ENCODE measurements at places on chromosomes 5 and 9. TPM values are rescaled to one million over a fixed set of nuclear protein-coding genes. Genes with fewer than 3 reads are reported as not detected.

DNA sequence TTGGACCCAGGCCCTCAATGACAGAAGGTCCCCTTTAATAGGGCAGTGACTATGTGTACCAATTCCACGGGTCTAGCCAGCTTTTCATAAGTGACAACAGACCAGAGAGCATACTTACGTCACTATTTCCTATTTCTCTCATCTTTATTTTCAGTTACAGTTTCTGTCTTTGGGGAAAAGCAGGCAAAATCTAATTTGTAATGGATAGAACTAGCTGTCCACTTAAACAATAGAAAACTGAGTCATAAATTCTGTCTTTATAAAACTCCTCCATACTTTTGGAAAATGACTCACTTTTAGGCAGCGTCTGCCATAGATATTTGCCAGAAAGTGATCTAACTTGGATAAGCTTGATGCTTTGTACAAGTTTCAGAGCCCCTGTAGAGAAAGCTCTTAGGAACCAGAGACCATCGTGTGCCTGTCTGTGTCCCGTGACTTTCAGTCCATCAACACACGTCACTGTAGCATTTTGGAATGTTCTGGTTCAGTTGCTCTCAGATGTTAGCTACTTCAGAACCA, 101.9 kb downstream of the F2RL2 start:
- DNase-seq: no peak

DNA sequence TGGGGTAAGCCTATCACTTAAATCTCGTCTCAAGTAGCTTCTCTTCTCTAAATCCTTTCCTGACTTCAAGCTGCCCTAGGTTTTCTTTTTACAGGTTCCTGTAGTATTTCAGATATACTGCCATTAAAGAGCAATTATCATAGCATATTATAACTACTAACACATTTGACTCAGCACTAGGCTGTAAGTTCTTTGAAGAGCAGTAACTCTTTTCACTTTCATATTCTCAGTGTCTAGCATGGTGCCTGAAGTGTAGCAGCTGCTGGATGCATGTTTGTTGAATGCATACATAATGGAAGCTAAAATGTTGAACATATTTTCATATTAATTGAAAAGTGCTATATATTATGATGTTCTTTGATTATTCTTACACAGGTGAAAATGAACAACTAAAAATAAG, 22.5 kb downstream of the CCDC152 start:
- no peak for DNase-seq

DNA sequence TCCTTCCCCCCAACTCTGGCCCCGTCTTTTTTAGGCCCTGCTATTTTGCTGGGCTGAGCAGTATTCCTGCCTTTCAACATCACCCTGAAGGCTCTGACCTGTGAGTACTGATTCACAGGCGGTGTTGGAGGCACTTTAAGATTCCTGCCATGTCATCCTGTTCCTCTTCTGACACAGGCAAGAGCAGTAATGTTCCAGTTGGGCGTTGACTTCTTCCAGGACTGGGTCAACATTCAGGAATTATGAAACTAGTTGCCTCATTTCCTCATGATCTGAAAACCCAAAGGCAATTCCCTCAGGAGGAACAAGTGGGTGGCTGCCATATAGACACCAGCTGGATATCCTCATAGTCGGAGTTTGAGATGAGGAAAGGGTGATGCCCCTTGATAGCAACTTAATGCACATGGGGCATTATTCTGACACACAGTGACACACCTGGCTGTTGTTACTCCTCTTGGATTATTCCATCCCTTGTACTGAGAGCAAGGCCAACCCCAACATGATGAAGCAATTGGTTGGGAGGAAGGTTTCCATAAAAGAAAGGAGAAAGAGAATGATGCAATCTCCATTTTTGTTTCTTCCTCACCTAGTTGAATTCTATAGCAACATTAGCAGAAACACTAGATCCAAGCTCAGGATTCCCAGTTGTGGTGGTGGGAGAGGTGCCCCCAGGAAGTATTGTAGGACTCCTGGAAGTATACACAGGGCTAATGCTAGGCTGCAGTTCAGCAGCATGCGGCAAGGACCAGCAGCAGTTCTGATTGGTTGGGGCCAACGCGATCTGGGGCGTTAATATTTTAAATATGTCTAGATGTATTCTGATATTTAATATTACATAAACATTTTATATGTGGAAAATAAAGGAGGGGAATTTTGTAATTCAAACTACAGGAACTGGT, 19.6 kb upstream of the GLRX start:
- DNase-seq: no peak

- no peak for DNase-seq
These were observed 394.0 kb downstream of the CETN3 start for GRCh38 chr5:90015584-90016018.

DNA sequence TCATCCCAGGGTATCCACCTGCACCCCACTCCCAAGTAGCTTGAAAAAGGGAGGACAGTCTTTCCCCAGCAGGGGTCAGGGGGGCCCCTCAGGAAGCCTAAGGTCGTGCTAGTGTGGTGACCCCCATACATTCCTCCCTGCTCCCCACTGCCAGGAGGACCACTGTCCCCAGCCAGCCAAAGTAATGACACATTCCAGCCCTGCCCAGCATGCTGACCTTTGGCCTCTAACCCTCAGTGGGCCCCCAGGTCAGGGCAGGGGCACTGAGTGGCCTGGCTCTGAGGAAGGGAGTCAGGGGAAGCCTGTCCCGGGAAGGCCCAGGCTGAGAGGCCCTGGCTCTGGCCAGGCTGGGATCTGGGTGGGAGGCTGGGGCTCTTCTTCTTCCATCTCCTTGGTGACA, 8.8 kb downstream of the CPLX2 start:
- no peak for DNase-seq

DNA sequence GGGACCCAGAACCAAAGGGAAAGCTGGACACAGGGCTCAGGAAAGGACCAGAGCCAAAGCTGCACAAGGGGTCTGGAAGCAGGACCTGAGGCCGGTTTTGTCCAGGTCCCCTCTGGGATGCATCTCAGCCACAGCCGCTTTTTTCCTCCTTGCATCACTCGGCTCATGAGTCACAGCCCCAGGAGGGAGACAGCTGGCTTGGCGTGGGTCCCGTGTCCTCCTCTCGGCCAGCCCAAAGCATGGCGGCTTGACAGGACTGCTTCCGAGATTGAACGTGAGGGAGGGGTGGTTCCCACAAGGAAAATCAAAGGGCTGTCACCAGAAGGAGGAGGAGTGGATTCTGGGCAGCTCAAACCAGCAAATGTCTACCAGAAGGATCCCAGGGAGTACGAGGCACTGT, 56.7 kb upstream of the CPLX2 start:
- DNase-seq: no peak

- no peak for DNase-seq
These were observed 16.6 kb downstream of the STOM start for GRCh38 chr9:121353241-121354061.

GRCh38 chr9:89873801-89874200, 269.0 kb downstream of the GADD45G start:
- DNase-seq: no peak

DNA sequence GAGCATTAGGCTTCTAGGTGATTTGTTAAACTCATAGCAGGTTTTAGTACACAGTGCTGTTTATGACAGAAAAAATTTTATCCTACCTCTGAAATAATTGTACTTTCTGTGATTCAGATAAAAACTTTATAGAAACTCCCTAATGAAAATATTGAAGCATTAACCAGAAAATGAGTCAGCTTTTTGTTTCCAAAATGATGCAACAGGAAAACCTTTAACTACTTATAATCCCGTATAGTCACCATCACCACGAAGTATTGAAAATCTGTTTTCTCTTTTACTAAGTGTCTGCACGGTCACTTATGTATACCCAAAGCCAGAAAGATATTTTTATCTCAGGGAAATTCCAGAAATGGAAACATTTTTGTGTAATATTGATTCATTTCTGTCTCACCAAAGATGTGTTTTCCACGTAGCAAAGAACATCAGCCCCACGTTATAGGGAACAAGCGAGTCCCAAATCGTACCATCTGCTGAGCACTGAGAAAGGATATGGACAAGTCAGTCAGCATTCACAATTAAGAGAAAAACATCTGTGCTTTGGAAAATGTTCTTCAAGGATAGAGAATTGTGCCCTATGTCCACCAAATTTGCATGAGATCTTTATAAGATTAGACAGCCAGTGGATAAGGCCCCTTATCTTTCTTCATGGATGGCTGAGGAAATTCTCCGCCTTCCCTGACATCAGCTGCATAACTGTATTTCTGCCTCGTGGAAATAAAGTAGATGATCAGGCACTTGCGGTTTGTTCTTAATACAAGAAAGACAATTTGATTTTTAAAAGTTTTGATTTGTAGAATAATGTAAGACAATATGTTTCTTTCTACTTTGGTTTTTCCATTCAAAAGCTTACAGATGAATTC, 41.9 kb downstream of the TNFAIP8 start:
- no peak for DNase-seq

DNA sequence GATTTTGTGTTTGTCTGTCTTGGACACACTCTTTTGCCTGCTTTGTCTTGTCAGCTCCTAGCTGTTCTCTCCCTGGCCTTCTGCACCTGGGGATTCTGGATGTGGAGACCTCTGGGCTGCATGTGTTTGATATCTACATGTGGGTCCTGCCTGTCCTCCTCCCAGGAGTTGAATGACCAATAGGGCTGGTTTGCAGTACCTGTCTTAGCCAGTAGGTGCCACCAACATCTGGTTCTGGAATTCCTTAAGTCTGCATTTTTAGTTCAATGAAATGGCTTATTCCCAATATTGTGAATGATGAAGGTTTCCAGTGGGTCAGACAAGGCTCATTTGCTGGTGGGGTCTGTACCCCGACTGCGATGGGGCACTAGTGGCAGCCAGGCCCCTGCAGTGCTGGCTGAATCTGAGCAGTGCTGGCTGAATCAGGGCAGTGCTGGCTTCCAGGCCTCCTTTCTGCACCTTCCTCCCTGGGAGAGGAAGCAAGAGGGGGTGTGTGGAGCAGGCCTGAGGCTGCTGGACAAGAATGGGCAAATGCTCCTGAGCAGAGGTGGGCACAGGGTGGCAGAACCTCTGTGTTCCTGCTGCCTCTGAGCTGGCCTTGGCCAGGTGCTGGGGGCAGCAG, 73.3 kb downstream of the RXRA start:
- DNase-seq: no peak

DNA sequence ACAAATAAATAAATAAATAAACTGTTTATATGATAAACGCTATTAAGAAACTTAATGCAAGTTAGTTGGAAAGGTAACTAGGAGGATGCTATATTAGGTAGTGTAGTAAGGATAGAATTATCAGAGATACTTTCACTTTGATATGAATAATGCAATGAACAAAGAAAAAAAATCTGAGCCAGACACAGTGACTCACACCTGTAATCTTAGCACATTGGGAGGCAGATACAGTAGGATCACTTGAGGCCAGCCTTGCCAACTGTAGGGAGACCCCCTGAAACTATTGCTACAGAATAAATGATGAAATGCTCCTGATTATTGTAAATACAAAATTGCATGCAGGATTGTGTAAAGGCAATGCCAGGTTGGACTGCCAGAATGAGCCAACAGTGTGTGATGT, 109.2 kb downstream of the ANXA2R start:
- DNase-seq: no peak

- no peak for DNase-seq
These were observed 27.9 kb downstream of the NSUN2 start for GRCh38 chr5:6604946-6605345.

GRCh38 chr5:160787240-160787639, 64.8 kb downstream of the ATP10B start:
- no peak for DNase-seq

DNA sequence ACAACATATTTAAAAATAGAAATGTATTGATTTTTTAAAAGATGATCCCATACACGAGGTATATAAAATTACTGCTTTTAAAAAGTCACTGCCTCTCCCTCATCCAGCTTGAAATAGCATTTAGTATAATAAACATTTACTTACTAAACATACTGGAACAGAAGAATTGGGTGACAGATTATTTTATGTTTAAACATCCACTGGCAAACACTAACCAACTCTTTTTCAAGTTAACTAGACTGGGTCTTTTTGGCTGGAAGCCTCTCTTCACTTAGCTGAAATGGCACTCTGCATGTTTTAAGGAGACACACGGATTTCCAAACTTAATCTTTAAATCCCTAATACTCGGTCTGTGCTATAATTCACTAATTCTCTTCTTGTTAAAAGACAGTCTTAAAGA, 19.0 kb downstream of the CTXN3 start:
- DNase-seq: no peak

Gene STK10
- total RNA-seq: 16.6 TPM

Gene WNT8A
- not detected for total RNA-seq

Gene SUSD3
- total RNA-seq: 3.1 TPM

Gene SLC22A4
- total RNA-seq: 2.2 TPM

Gene MYORG
- 4.9 TPM for total RNA-seq

Gene ENTPD8
- 1.4 TPM for total RNA-seq

Gene INVS
- total RNA-seq: 24.7 TPM

Gene BARHL1
- total RNA-seq: 0.11 TPM

Gene CDX1
- total RNA-seq: 0.68 TPM
